ENCODE measurements at places on chromosomes 2 and 18.

GRCh38 chr2:237744613-237745249 is 53.8 kb upstream of the RBM44 start:
- DNase-seq = peak; percentile 21

DNA sequence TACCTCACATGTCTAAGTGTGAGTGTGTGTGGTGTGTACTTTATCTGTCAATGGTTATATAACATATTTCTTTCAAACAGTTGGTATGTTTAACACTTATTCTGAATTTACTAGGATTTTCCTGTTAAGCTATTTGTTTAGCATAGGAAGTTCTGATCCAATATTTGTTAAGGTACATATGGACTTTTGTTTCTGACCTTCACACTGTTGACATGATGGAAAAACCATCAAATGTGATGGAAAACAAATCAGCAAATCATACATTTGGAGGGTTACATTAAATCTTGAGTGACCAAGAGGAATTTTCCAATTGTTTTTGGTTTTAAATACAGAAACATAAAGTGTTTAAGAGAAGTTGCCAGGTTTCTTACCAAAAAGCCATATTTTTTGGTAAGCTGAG is 638.9 kb downstream of the STK39 start:
- DNase-seq = no peak

DNA sequence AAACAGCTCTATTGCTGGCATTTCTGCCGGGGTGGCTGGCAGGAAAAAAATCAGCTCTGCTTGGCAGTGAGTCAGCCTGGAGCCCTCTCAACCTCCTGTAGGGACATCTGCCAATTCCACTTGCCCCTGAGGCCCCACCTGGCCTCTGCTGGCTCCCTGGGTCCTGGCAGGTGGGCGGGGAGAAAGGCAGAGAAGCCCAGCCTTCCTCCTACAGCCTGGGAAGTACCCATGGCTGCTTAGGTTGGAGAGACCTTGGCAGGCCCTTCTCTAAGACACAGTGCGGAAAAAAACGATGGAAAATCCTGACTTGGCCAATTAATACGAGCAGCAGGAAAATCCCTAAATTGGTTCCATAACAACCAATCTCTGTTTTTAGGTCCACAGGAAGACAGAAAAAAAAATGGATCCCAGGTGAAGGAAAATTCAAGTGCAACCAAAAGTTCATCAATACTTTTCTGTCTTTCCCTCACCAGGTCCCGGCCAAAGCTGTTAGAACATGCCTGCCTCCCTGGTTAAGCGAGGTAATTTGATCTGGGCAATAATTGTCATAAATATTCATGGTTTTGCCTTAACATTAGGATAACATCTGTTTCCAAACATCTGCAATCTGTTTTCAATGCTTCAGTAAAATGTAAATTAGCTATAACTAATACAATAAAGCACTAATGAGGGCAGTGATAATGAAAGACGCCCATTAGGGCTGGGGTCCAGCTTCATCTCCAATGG is 245.9 kb downstream of the TFCP2L1 start:
- no peak for DNase-seq

- no peak for DNase-seq
Measured at GRCh38 chr2:224038049-224038829, 847 bp downstream of the SERPINE2 start.

GRCh38 chr2:128511731-128512378 is 193.2 kb upstream of the HS6ST1 start:
- DNase-seq = no peak

- no peak for DNase-seq
Measured at GRCh38 chr2:64145119-64145518, 899 bp upstream of the PELI1 start.

GRCh38 chr2:219939647-219940046 is 312.2 kb downstream of the SLC4A3 start:
- no peak for DNase-seq

GRCh38 chr2:116716444-116716843 is 1098.0 kb upstream of the DDX18 start:
- DNase-seq = no peak

DNA sequence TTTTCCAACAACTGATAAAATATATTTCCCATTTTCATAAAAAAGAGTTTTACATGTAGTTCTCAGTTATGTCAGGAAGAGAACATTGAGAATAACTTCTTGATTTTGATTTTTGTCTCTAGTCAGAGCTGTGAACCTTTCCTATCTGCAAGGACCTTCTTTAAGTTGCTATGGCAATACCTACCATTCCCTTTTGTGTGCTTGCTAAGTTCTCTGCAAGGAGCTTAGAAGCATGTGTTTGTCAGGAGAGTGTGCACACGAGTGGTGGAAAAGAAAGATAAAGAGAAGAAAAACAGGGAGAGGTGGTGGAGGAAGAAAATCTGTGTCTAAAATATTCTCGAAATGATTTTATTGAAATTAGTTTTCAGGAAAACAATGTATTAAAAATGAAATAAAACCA is 140.3 kb upstream of the SLC8A1 start:
- DNase-seq = no peak

- no peak for DNase-seq
Measured at GRCh38 chr2:225140723-225141122, 98.5 kb upstream of the DOCK10 start.

DNA sequence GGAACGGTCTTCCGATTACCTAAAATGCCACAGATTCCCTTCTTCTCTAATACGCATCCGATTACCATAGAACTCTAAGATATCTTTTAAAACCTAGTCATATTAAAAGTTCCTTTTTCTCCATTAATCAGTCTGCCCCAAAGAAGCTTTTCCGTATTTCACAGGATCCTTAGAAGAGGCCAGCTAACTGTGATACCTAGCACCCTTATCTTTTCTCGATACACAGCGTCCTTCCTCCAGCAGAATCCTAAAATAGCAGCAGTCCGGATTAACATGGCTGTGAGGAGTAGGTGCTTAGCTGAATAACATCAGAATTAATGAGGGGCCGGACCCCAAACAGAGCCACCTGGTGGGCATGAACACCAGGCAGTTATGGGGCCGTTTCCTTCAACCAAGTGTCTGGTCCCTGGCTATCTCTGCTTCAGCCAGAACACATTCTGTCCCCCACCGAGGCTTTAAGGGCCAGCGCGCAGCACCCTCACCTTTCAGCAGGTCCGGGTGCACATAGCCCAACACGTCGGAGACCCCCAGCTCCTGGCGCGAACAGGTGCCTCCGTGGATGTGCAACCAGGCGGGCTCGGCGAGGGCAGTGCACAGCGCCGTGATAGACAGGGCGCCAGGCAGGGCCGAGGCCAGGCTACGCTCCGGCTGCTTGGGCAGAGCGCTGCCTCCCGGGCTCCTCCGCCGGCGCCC is 995 bp downstream of the TMEM127 start:
- DNase-seq = no peak

GRCh38 chr18:55119434-55119833 is 160.2 kb upstream of the CCDC68 start:
- DNase-seq = peak; percentile 78

DNA sequence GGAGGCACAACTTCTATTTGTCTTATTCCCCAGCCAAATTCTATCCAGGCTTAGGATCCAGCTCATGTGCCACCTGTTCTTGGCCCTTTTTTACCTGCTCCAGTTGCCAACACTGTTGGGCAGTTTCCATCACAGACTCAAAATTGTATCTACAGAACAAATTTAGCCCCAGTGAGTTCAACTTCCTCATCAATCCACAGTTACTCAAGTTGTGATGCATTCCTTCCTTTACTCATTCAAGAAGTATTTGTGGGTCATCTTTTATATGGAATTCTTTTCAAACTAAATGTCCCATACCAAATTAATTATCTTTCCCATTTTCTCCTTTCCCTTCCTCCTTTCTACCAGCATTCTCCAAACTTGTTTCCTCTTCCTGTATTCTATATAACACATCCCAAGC is 12.7 kb upstream of the DDX18 start:
- DNase-seq = no peak

DNA sequence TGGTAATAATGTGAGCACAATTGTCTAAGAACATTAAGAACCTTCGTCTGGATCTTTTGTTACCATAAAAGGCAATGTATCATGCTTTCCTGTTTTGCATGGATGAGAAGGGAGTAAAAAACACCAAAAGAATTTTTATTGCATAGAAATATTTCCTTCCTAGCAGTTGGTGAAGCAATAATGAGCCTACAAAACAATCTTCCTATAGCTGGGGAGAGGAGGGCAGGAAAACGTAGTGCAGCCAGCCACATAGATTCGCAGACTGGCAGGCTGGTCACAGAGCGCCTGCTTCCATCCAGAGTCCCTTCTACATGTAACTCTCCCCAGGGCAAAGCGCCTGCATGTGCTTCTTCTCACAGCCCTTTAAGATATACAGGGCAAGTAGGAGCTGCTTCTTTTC is 190.4 kb downstream of the BABAM2 start:
- no peak for DNase-seq

GRCh38 chr18:40011201-40011600 is 1943.8 kb upstream of the PIK3C3 start:
- DNase-seq = no peak

DNA sequence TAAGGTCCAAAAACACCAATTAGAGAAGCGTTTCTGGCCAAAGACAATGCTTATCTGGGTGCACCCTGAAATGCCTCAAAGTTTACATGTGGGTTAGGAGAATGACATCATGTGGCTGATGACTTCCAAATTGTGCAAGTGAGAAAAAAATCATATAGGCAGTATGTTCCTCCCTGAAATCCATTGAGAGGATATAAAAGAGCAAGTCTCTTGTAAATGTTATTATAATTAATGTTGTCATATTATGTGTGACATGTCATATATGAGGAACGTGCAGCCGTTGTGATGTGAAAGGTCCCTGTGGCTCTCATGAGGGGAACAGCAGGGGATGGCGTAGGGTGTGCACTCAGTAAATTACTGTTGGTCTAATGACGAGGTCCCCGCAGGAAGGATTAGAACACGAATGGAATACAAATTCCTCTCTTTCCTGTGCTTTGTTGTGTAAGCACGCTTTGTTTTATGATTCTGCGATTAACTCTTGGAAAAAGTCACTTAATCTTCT is 290.8 kb downstream of the PRKCE start:
- DNase-seq = no peak

DNA sequence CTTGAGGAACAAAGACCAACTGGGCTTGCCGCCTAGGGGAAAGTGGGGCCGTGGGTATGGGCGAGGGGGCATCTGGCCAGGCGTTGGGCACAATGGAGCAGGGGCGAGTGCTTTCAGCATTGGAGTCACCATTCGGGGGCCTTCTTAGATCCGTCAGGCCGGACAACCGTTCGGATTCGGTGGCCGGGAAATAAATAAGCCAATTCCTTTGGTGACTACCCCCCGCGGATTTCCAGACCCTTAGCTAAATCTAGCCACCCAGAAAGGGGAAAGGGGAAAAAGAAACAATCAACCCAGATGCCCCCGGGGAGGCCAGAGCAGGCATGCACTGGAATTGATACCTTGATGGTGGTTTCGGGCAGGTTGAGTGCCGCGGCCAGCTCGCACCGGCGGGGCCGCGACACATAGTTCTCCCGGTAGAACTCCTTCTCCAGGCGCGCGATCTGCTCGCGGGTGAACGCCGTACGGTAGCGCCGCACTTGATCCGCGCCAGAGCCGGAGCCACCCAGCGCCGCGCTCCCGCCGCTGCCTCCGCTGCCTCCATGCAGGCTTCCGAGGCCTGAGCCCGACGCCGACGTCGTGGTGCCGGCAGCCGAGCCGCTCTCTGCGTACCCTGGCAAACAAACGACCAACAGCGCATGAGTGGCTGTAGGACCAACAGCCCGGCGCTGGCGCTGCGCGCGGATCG is 1.8 kb downstream of the EVX2 start:
- DNase-seq = no peak

DNA sequence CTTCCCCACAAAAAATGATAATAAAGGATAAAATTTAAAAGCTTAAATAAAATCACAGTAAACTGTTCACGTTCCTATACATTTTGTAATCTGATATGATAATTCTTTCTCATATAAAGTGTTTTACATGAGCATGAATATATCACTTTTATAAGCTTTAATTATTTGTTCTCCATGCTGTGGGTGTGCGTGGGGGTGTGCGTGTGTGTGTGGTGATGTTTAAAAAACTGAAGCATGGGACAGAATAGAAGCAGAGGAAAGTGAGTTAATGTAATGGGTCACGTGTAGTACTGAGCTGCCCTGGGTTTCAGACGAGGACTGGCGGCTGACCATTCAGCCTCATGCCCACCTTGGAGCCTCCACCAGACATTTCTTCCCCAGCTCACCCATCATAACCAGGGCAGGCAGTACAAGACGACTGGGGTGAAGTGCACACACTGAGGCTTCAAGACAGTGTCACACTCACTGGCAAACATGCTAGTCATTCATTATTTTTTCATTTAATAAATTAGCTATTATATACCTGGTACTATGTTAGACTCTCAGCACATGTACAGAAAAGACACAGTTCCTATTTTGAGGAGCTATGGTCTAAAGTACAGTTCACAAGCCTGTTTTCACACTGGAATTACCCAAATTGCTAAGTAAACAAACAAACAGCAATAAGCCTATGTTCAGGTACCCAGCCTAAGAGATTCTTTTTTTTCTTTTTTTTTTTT is 97.2 kb upstream of the LPIN2 start:
- no peak for DNase-seq

GRCh38 chr2:222380456-222380855 is 43.9 kb upstream of the SGPP2 start:
- no peak for DNase-seq

GRCh38 chr2:23706613-23707078 is 220.3 kb downstream of the ATAD2B start:
- no peak for DNase-seq

GRCh38 chr18:48597110-48597509 is 58.3 kb downstream of the CTIF start:
- DNase-seq = no peak

DNA sequence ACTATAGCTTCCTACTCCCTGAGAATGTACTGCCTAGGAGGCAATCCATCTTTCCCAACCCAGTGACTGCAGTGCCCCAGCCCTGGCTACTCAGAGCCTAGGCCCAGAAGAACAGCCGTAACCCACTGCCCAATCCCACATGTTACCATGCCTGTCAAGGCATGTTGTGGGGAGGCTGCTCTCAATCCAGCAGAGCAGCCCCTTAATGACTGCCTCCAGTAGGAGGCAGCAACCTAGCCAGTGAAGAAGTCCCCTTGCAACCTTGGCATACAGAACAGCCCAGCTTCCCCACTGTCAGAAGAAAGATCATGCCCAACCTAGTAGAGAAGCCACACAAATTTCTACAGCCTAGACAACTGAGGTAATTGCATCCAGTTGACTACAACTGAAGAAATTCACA is 44.2 kb upstream of the CDH7 start:
- no peak for DNase-seq

DNA sequence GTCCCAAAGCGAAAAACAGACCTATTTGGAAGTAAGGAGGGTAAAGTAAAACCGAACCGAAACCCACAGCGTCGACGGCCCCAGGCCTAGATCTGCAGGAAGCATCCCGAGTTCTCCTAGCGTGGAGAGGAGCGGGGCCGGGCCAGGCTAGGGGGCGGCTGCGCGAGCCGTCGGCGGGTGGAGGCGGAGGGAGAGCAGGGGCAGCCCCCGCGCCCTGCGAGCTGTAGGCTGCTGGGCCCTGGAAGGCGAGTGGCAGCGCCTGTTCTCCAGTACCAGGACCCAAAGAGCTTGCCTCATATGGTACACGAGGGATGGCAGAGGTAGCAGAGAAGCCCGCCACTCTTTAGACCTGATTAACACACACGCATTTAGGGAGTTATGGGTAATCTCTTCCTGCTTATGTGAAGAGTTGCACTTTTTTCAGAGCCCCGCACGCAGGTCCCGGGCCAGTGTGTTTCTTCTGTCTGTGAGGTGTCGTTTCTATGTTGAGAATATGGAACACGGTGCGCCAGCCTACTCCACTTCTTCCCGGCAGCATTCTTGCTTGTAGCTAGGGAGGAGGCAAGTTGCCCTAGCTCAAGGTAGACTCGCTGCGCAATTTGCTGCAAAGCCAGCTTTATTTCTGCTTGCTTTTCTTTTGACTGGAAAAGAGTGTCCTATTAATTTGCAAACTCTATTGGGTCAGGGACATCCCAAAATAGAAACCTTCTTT is 71.1 kb downstream of the ARHGEF33 start:
- DNase-seq = no peak

All from CMK (cell line).